Hepatic stellate cell (primary cell): ENCODE measurements at places on chromosomes 12 and 14.

DNA sequence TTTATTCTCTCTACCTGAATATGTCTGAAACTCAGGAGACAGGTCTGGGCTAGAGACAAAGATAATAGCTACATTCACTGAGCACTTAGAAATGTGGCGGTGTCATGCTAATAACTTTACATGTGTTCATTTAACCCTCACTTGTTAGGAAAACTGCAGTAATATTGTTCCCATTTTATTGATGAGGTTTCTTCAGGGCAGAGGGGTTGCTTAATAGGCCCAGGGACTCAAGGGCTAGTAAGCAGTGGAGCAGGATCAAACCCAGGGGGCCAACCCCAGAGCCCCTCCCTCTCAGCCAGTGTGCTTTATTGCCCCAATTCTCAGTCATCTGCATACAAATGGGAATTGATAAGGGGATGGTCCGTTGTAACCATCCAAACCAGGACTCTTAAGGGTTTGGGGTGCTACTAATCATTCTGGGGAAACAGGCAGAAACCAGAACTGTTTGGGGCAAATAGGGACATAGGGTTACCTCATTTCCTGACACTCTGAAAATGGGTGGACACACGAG lies 142.8 kb upstream of the AMIGO2 start:
- DNase-seq: no peak

DNA sequence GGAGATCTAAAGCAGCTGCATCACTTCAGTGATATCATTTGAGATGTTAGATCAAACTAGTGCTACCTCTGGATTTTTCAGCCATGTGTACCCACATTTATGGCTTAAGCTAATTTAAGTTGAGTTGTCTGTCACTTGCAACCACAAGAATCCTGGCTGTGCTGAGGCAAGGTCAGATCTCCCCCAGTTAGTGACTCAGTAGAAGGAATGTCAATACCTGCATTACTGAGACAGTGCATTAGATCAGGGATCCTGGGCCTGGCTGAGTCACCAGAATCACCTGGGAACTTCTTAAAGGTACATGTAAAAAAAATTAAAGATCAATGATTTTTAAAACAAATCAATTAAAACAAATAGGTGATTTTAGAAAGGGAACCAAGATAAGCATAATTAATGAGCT lies 84.6 kb upstream of the GRIN2B start:
- DNase-seq: no peak

DNA sequence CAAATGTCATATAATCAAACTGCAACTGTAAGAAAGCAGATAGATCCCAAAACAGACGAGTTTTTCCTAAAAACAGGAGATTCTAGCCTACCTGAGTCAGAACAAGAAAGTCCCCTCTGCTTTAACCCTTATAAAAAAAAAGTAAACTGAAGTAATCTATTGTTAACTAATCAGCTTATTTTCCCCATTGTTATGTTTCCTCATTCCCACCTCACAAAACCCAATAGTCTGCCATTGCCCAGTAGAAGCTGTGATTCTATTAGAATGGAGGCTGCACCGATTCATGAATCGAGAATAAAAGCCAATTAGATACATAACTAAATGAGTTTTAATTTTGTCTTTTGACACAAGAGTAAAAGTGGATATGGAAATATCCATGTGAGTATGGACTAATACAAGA lies 115.4 kb downstream of the MED13L start:
- DNase-seq: no peak

DNA sequence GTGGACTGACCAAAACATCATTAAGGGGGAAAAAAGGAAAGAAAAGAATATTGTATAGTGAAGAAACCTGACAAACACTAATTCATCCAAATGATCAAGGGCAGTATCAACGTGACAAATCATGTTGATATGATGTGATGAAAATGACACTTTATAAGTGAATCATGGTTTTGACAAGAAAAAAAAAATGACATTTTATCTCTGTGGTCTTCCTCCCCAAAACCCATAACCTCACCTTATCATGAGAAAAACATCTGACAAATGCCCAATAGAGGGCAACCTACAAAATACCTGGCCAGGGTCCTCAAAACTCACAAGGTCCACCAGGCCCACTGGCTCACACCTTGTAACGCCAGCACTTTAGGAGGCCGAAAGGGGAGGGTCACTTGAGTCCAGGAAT lies 13.8 kb downstream of the TMED10 start:
- DNase-seq: no peak

GRCh38 chr14:74508292-74508731 lies 14.7 kb downstream of the ISCA2 start:
- no peak for DNase-seq

DNA sequence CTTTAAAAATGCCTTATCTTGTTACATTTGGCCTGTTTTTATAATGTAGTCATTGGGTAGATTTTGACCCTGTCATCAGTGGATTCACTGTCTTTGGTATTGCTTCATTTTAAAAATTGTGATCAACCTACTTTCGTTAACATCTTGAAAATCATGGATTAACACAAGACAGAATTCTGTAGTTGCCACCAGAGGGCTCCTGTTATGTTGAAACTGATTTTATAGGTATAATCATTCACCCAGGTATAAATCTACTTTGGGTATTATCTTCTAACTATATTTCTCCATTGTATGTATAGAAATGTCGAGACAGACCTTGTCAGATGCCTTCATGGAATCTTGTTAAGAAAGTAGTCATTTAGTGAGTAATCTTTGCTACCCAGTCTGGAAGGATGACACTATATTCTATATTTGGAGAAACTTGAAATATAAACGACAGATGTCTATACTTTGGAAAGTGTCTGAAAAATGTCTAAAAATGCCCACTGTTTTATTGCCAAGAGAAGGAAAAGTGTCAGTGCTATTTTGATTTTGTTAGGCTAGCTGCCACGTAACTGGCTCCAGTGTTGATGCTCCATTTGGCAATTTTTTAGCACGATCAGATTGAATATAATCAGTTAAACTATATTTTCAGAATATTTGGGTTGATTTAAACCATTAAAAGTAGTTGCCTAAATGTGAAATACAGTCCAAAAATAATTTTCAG lies 129.4 kb downstream of the PELI2 start:
- DNase-seq: no peak

GRCh38 chr14:28163233-28163632 lies 603.4 kb upstream of the FOXG1 start:
- no peak for DNase-seq

DNA sequence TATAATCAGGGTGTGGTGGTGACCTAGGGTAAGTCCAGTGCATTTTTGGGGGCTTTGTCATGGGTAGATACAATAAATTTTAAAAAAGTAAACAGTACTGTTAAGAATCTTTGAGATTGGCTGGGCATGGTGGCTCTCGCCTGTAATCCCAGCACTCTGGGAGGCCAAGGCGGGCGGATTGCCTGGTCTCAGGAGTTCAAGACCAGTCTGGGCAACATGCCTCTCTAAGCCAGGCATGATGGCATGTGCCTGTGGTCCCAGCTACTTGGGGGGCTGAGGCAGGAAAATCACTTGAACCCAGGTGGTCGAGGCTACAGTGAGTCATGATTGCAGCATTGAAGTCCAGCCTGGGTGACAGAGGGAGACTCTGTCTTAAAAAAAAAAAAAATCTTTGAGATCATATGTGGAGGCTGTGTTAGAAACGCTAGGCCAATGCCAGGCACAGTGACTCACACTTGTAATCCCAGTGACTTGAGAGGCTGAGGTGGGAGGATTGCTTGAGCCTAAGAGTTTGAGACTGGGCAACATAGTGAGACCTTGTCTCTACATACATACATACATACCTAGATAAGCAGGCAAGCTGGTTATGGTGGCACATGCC lies 67.7 kb downstream of the PRKCH start:
- DNase-seq: no peak

DNA sequence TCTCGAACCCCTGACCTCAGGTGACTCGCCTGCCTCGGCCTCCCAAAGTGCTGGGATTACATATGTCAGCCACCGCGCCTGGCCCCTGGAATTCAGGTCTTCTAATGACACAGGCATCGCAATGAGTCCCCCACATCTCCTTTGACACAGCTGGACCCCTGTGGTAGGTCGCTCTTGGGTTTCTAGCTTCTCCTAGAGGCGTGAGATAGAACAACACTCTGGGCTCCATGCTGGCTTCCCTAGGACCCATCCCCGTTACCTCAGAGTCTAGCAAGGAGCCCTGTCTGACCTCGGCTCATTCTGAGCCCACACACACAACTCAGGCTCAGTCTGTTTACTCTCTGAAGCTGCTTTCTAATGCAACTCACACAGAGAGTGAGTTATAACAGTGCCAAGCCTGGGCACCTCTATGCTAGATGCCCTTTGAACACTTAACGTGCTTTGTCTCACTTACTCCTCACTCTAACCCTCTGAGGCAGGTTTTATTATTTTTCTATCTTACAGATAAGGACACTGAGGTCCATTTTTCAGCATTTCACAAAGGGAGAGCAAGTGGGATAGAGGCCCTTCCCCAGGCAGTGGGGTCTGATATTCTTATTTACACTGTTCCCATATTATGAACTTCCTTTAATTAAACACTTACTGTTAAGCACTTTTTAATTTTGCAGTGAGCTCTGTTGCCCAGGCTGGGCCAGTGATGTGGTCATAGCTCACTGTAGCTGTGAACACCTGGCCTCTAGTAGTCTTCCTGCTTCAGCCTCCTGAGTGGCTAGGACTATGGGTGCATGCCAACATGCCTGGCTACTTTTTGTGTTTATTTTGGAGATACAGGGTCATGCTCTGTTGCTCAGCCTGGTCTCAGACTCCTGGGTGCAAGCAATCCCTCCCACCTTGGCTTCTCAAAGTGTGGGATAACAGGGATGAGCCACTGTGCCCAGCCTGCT lies 40.6 kb upstream of the RBM19 start:
- DNase-seq: no peak

DNA sequence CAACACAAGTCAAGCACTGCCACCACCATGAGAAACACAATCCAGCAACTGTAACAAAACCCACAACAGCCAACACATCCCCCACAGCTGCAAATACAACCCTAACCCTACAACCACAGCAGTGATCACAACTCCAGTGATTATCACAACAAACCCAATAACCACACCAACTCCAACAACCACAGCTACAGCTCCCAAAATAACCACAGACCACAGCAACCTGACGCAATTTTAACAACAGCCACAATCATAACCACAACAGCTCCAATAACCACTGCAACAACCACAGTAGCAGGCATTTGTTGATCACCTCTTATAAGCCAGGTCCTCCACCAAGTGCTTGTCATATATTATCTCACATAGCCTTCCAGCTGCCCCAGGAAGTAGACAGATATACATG lies 42.2 kb upstream of the FAM181A start:
- DNase-seq: no peak

DNA sequence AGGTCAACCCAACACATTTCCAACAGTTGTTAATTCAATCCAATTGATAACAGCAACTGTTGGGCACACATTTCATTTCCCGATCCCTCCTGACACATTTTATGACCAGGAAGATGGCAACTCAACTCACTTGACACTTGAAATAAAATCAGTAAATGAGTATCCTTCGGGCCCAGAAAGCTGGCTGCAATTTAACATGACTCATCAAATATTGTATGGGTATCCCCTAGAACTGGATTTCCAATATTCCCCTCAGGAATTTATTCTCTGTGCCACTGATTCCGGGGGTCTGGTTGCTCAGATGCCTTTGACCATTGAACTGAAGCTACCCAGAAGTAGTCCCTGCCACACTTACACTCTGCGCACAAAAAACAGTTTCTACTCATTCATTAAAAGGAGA lies 42.1 kb downstream of the INTS13 start:
- DNase-seq: no peak

- DNase-seq: no peak
These were observed 23.3 kb downstream of the MIPOL1 start for GRCh38 chr14:37221073-37221472.

DNA sequence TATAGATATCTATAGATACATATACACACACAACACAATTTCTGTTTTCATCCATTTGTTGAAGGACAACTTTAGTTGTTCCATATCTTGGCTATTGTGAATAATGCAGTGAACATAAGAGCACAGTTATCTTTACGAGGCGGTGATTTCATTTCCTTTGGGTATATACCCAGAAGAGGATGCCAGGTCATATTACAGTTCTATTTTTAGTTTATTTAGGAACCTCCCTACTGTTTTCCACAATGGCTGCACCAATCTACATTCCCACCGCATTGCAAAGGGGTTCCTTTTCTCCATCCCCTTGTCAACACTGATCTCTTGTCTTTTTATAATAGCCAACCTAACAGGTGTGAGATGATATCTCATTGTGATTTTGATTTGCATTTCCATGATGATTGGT lies 143.4 kb upstream of the ARHGAP5 start:
- DNase-seq: no peak

GRCh38 chr14:104700225-104700651 lies 10.8 kb downstream of the INF2 start:
- DNase-seq: no peak

DNA sequence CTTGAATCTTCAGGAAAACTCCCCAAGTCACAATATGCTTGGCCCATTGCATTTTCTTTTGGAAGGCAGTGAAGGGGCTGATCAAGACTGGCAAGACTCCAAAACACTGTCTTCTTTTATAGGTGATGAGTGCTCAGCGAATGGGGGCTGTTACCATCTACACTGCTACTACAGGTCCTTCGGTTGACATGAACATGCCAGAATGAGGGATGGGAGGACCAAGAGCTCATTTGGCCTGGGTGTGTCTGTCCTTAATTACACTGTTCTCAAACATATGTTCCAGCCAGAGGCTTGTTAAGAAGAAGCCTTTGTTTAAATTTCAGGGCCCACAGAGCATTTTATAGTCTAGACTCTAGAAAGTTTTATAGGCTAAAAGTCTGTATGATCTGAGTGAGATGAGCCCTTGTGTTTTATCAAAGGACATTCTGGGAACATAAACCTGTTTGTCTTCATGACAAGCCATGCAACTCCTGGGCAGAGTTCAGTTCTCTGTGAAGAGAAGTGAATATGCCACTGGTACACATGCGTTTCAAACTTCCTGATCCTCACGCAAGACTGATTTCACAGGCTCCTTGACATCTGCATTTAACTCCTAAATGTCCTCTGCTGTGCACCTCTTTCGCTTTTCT lies 4.7 kb upstream of the FAM234B start:
- DNase-seq: no peak

DNA sequence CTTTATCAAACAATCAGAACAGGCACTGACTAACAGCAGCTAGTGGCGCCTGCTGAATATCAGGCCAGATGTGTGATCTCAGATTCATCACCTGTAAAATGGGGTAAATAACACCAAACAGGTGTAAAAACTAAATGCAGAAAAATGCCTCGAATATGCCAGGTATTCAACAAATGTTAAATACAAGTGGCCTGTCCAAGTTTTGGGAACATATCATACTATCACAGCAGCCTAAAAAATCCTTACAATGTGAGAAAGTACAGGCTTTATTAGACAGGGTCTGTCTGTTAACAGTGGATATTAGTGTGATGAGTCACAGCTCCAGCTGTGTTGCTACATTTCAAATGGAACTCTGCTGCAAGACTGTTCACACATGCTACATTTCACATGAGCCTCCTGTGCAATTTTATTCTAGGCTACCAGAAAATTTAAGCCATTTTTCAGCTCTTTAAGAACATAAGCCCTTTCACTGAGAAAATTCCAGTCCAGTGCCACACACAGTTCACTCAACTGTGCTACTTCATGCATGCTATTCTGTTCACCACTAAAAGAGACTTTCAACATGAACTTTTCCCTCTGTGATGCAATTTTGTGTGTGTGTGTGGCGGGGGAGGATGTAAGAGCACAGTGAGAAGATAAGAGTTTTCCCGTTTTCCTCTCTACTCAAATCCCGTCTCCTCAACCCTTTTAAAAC lies 56.7 kb downstream of the MSRB3 start:
- peak; percentile 62 for DNase-seq

GRCh38 chr12:118103601-118104382 lies at the start of gene VSIG10:
TSS of gene VSIG10 (minus strand) at chr12:118104011. CDS start at chr12:118103671, 340 bp downstream.
- peak; percentile 81 for DNase-seq
